ENCODE measurements at places on chromosomes 11 and 22.

- H3K27me3 ChIP-seq, result no peaks in the 10 kb centered on the region
- no peak overlapping the region for H3K27ac ChIP-seq
- H3K4me3 ChIP-seq, result no peak overlapping the region
- no peak for DNase-seq
- H3K36me3 ChIP-seq, result peaks cover 58% of the 10 kb centered on the region
Measured at GRCh38 chr11:18495271-18495670, 31.5 kb downstream of the TSG101 start.

DNA sequence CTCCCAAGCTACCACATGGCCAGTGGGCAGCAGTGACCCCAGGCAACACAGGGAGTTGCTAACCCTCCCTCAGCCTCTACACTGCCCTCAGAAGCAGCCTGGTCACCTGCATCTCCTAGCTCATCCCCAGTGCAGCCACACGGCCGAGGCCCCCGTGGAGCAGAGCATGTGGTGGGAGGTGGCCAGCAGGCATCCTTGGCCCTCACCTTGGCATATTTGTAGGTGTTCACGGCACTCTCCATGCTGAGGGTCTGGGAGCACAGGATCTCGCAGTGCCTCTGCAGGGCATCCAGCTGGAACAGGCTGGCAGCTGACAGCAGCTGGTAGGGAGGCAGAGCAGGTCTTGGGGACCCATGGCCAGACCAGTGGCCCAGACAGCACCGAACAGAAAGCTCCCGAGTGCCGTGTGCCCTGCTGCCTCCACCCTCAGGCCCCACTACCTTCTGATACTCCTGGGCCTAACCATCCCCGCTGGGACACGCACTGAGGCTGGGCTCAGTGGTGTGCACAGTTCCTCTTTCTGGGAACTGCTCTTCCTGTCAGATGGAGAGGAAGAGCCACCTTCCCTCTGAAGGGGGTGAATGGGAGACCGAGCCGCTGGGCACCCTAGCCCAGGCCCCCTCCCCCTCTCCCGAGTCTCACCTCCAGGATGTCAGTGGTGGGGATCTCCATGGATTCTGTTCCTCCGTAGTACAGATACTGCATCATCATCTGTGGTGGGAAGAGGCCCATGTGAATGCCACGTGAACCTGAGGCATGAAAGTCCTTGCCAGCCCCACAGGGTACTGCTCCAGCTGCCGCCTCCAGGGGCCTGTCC, 48.8 kb downstream of the NAT10 start:
- DNase-seq, result no peak
- no peaks in the 10 kb centered on the region for H3K27me3 ChIP-seq
- peaks cover 46% of the 10 kb centered on the region for H3K36me3 ChIP-seq
- no peak overlapping the region for H3K27ac ChIP-seq
- no peak overlapping the region for H3K4me3 ChIP-seq

GRCh38 chr11:78796956-78797355, 222.3 kb upstream of the NARS2 start:
- peaks cover 28% of the 10 kb centered on the region for H3K4me1 ChIP-seq
- no peak overlapping the region for H3K27ac ChIP-seq
- no peak for DNase-seq
- no peak overlapping the region for H3K4me3 ChIP-seq
- H3K36me3 ChIP-seq, result no peaks in the 10 kb centered on the region
- no peaks in the 10 kb centered on the region for H3K27me3 ChIP-seq

DNA sequence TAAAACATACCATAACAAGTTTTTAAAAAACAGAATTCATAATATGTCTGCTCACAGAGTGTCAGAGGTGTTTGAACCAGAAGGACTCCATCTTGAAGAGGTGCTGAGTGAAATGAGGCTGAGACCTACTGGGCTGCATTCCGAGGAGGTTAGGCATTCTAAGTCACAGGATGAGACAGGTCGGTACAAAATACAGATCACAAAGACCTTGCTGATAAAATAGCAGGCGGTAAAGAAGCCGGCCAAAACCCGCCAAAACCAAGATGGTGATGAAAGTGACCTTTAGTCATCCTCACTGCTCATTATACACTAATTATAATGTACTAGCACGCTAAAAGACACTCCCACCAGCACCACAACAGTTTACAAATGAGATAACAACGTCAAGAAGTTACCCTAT, 116.4 kb downstream of the ARHGAP32 start:
- no peaks in the 10 kb centered on the region for H3K4me1 ChIP-seq
- no peaks in the 10 kb centered on the region for H3K27me3 ChIP-seq
- H3K4me3 ChIP-seq, result no peak overlapping the region
- no peak for DNase-seq

GRCh38 chr11:62560566-62561103, 13.1 kb downstream of the EEF1G start:
- H3K27me3 ChIP-seq, result no peaks in the 10 kb centered on the region
- H3K27ac ChIP-seq, result peak overlapping the region; percentile 85
- no peak overlapping the region for H3K4me3 ChIP-seq
- H3K36me3 ChIP-seq, result peaks cover 55% of the 10 kb centered on the region
- DNase-seq, result peak; percentile 97

GRCh38 chr11:107587306-107587979, 3.5 kb upstream of the ELMOD1 start:
- no peaks in the 10 kb centered on the region for H3K36me3 ChIP-seq
- no peak overlapping the region for H3K4me3 ChIP-seq
- H3K27ac ChIP-seq, result no peak overlapping the region
- peaks cover 50% of the 10 kb centered on the region for H3K27me3 ChIP-seq
- H3K4me1 ChIP-seq, result peaks cover 21% of the 10 kb centered on the region

- no peak for DNase-seq
- H3K27me3 ChIP-seq, result no peaks in the 10 kb centered on the region
- no peaks in the 10 kb centered on the region for H3K4me1 ChIP-seq
- H3K4me3 ChIP-seq, result no peak overlapping the region
- H3K36me3 ChIP-seq, result no peaks in the 10 kb centered on the region
Measured at GRCh38 chr11:69558519-69558941, 77.1 kb downstream of the LINC01488 start.

DNA sequence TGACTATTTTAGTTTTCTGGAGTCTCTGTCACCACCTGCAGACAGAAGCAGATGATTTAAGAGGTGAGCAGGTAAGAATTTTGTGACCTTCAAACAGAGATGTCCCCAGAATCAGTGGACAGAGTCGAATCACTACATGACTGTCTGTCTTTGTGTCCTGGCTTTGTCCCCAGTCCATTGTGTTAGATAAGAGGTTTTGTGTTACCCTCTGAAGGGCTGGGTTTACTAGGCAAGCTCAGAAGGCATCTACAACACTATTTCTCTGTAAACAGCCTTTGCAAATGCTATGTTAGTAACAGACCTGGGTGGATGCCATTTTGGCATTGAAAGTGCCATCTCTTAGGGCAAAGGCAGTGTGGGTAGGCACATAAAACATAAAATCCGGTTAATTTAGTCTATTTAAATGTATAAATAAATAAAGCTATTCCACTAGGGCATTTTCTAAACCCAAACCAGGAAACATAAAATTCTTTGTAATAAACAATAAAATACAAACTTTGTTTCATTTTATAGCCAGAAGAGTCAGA, 40.3 kb upstream of the CADM1 start:
- H3K27me3 ChIP-seq, result no peaks in the 10 kb centered on the region
- H3K27ac ChIP-seq, result no peak overlapping the region
- no peaks in the 10 kb centered on the region for H3K36me3 ChIP-seq
- no peak overlapping the region for H3K4me3 ChIP-seq
- no peaks in the 10 kb centered on the region for H3K4me1 ChIP-seq

DNA sequence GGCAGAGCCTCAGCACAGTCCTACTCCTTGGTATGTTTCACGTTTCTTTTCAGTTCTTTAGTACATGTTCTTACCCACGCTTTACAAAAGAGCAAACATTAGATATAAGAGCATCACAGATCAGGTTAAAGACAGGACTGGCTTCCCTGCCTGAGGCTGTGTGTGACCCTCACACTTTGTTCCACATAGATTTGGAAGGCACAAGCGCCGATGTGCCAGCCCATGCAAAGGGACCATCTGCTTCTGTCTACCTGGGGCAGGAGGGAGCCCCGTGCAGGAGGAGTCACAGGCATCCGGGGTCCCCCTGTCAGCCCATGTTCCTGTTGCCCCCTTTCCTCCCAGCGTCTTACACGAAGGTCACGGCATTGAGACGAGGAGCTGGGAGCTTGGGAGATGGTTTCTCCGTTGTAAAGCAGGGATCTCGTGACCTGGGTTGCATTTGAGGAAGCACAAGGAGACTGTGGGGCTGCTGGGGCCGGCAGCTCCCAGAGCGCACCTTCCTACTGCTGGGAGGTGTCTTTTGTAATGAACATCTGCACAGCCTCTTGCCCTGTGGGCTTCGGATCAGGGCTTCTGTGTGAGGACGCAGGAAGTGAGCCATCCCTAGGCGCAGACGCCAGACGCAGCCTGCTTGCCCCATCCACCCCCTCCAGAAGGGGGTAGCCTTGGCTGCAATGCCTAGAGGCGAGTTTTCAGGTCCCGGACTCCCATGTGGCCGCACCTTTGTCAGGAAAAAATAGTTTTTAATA, 72.6 kb downstream of the SCN3B start:
- H3K27ac ChIP-seq, result no peak overlapping the region
- H3K36me3 ChIP-seq, result no peaks in the 10 kb centered on the region
- H3K27me3 ChIP-seq, result peaks cover 14% of the 10 kb centered on the region
- H3K4me3 ChIP-seq, result no peak overlapping the region
- H3K4me1 ChIP-seq, result peaks cover 8% of the 10 kb centered on the region
- DNase-seq, result no peak

DNA sequence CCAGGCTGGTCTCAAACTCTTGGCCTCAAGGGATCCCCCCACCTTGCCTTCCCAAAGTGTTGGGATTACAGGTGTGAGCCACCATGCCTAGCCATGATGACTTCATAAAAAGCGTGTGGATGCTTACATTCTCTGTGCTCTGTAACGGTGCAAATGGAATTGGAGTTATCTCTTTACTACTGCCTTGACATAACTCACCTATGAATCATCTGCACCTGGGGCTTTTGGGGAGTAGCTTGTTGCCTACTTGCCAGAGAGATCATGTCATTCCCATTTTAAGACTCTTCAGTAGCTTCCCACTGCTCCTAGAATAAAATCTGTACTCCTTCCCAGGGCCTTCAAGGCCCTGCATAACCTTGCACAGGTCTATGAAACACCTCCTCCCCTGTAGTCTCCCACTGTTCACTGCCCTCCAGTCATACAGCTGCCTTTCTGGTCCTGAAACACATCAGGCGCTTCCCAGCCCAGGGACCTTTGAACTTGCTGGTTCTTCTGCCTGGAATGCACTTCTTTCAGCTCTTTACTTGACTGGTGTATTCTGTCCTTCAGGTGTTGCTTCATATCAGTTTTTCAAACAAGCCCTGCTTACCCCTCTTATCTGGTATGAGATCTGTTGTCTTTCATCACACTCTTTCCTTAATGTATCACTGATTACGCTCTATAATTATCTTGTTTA, 19.6 kb upstream of the MOGAT2 start:
- no peak overlapping the region for H3K4me3 ChIP-seq
- no peaks in the 10 kb centered on the region for H3K27me3 ChIP-seq
- no peaks in the 10 kb centered on the region for H3K36me3 ChIP-seq
- no peak overlapping the region for H3K27ac ChIP-seq

DNA sequence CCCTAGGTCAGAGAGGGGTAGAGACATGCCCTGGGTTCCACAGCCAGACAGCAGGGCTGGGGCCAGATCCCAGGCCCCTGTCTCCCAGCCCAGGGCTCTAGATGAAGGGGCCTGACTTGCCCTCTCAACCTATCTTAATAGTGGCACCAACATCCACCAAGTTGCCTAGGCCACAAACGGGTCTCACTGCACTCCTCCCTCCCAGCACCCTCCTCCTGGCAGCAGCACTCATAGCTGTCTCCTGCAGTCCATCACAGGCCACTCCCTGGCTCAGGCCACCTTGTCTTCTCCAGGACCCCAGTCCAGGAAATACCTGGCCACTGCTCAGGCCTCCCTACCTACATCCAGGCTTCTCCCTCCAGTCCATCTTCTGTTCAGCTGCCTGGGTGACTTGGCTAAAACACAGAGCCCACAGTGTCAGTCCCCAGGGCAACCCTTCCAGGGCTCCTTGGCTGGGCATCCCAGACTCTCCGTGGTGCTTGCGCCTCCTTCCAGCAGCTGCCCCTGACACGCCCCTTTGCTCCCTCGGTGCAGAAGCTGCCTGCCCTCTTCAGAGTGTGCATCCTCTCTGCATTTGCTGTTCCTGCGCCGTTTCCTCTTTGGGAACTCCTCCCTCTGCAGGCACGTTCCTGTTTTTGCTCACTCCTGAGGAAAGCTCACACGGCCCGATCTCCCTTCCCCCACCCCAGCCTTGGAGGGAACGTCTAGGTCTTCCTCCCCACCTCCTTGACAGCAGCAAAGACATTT, 40.5 kb downstream of the LRRC32 start:
- H3K27me3 ChIP-seq, result no peaks in the 10 kb centered on the region
- peak; percentile 81 for DNase-seq
- H3K36me3 ChIP-seq, result no peaks in the 10 kb centered on the region
- no peak overlapping the region for H3K4me3 ChIP-seq
- peaks cover 30% of the 10 kb centered on the region for H3K4me1 ChIP-seq

DNA sequence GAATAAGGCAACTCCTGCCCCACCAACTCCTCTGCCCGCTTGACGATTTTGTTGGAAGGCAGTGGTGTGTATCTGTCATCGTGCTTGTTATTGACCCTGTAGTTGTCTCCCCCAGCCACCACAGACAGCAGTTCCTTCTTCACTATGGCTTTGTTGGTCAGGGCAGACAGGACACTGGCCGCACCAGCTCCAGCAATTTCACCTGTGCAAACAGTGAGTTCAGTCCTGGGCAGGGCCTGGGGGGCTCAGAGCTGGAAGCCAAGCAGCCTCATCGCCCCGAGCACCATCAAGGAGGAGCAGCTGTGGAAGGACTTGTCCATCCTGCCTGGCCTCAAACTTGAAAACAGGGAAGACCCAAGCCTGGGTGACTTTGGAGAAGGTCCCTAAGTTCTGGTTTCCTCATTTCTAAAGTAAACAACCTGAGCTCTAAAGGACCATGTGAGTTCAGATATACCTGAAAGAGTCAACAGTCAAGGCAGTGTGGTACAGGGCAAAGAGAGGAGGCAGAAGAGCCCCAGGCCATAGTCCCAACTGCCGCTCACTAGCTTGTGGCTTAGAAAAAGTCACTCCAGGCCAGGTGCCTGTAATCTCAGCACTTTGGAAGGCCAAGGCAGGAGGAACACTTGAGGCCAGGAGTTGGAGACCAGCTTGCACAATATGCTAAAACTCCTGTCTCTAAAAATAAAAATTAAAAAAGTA, 4.6 kb downstream of the PLAAT2 start:
- no peak overlapping the region for H3K27ac ChIP-seq
- peaks cover 8% of the 10 kb centered on the region for H3K4me1 ChIP-seq

GRCh38 chr22:23023294-23023693, 47.0 kb upstream of the GNAZ start:
- DNase-seq, result no peak
- no peaks in the 10 kb centered on the region for H3K4me1 ChIP-seq
- no peak overlapping the region for H3K27ac ChIP-seq
- H3K36me3 ChIP-seq, result no peaks in the 10 kb centered on the region
- H3K4me3 ChIP-seq, result no peak overlapping the region

- H3K4me1 ChIP-seq, result peaks cover 5% of the 10 kb centered on the region
- peaks cover 3% of the 10 kb centered on the region for H3K27me3 ChIP-seq
- H3K36me3 ChIP-seq, result peaks cover 4% of the 10 kb centered on the region
- no peak for DNase-seq
- H3K27ac ChIP-seq, result no peak overlapping the region
- no peak overlapping the region for H3K4me3 ChIP-seq
Measured at GRCh38 chr11:70108250-70108649, 30.1 kb downstream of the ANO1 start.

GRCh38 chr11:86632499-86633269, 39.7 kb downstream of the ME3 start:
- no peak overlapping the region for H3K27ac ChIP-seq
- no peak for DNase-seq
- H3K4me1 ChIP-seq, result peaks cover 12% of the 10 kb centered on the region
- no peaks in the 10 kb centered on the region for H3K36me3 ChIP-seq
- no peak overlapping the region for H3K4me3 ChIP-seq

- no peaks in the 10 kb centered on the region for H3K27me3 ChIP-seq
- no peak overlapping the region for H3K4me3 ChIP-seq
- no peak overlapping the region for H3K27ac ChIP-seq
- DNase-seq, result no peak
- H3K36me3 ChIP-seq, result peaks cover 26% of the 10 kb centered on the region
Measured at GRCh38 chr11:67586568-67587250, 3.1 kb downstream of the GSTP1 start.
